ENCODE measurements at places on chromosomes 3 and 15.

GRCh38 chr3:89740881-89741177, 633.4 kb downstream of the EPHA3 start:
- no peak for DNase-seq

DNA sequence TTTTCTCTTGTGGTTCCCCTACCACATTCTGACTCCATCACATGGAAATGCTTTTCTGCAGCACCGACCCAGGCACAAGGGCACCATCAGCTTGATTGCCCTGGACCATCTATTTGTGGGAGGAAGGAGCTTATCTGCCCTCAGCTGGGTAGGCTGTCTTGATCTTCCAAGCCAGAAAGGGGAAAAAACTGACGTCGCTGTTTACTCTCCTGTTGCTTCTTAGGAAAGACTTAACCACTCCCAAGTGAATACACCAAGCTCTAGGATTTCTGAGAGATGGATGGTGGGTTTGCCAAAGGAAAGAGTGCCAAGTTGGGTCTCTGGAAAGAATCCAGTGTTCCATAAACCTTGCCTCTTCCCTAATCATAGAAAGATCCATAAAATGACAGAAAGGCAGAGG, 4.0 kb downstream of the TNFAIP8L3 start:
- DNase-seq: no peak

GRCh38 chr3:128322030-128323022, 144.4 kb downstream of the DNAJB8 start:
- DNase-seq: peak; percentile 65

GRCh38 chr3:73296859-73297258, 235.4 kb downstream of the EBLN2 start:
- DNase-seq: no peak

GRCh38 chr15:32957219-32957618, 237.3 kb downstream of the FMN1 start:
- no peak for DNase-seq

GRCh38 chr3:97954228-97954827, 17.9 kb downstream of the RIOX2 start:
- no peak for DNase-seq

Measured in activated CD8-positive, alpha-beta memory T cell treated with anti-CD3 and anti-CD28 coated beads, Interleukin-2, amount 50 U/mL, for 48 hours (primary cell).